ENCODE measurements at places on chromosomes 4 and X. TPM values are rescaled to one million over a fixed set of nuclear protein-coding genes. Genes with fewer than 3 reads are reported as not detected.

LARP7 gene
- total RNA-seq = 38.0 TPM

PAGE2 gene
- total RNA-seq = not detected

NKX3-2 gene
- total RNA-seq = not detected

PRKX gene
- 27.3 TPM for total RNA-seq

TMPRSS11D gene
- total RNA-seq = not detected

HS6ST2 gene
- total RNA-seq = 0.92 TPM

APLN gene
- total RNA-seq = 4.2 TPM

PWWP3B gene
- 0.44 TPM for total RNA-seq

HSFX1 gene
- total RNA-seq = 2.2 TPM

HPSE gene
- total RNA-seq = 5.5 TPM

TIMM17B gene
- 37.7 TPM for total RNA-seq

CLIC2 gene
- 53.4 TPM for total RNA-seq

RTL9 gene
- total RNA-seq = not detected

STPG2 gene
- 1.1 TPM for total RNA-seq

SMIM31 gene
- 0.83 TPM for total RNA-seq

LONRF3 gene
- 27.6 TPM for total RNA-seq

CLCN4 gene
- total RNA-seq = 13.8 TPM

SSX4B gene
- total RNA-seq = not detected
